Mesendoderm (in vitro differentiated cells): ENCODE measurements at places on chromosomes 4 and X.

- no peak for DNase-seq
These were observed 259.8 kb downstream of the KCNIP4 start for GRCh38 chr4:21688596-21689265.

DNA sequence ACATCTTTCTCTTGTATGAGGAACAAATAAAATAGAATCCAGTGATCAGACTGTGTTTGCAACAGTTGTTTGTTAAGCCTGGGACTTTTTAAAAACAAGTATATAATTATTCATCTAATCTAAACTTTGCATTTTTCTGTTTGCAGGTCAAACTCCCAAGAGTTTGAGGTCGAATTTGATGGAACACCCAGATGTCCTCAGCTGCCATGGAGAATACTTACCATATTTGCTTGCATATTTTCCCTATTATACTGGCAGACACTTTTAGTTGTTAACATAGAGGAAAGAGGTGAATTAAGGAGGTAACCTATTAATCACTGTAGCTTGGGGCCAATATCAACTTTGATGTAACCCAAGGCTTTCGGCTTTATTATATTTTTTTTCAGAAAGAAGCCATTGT is 401.5 kb upstream of the DIPK2B start:
- no peak for DNase-seq

GRCh38 chr4:25271866-25272265 is 38.0 kb downstream of the PI4K2B start:
- no peak for DNase-seq

- no peak for DNase-seq
These were observed 134.7 kb upstream of the FAM9C start for GRCh38 chrX:13179100-13179499.

GRCh38 chr4:136392576-136392975 is 1139.7 kb downstream of the PCDH18 start:
- DNase-seq: no peak

- peak; percentile 11 for DNase-seq
These were observed 586.5 kb upstream of the FTHL17 start for GRCh38 chrX:31658360-31658759.

- DNase-seq: no peak
These were observed 138.1 kb downstream of the MID1 start for GRCh38 chrX:10482261-10482660.

GRCh38 chr4:6301051-6301731 is 31.5 kb downstream of the WFS1 start:
- DNase-seq: no peak

DNA sequence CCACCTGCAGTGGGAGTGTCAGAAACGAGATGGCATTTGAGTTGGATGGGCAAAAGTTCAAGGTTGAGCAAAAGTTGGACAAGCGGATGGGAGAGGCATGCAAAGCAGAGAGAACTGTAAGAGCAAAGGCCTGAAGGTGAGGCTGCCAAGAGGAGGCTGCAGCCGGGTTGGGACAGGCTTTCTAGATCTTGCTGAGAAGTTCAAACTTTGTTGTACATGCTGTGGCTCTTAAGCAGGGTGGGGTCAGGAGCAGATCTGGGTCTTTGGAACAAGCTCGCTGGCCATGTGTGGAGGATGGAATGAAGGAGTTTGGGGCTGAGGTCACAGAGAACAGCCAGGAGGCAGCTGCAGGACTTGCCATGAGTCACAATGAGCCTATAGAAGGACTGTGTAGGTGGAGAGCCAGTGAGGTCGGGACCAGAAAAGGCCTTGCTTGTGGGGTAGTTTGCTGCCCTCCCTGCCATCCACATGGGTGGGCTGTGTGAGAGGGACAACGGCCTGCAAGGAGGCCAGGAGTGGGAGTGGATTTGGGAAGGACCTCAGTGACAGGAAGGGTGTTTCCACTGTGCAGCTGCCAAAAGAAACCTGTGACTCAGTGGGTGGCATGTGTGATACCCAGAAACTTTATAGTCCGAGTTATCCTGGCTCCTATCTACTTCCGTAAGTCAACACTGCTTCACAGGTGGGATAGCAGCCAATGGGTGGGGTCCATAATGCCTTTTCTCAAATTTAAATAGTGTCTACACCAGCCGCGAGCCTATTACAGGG is 210.4 kb downstream of the MID1IP1 start:
- DNase-seq: no peak

DNA sequence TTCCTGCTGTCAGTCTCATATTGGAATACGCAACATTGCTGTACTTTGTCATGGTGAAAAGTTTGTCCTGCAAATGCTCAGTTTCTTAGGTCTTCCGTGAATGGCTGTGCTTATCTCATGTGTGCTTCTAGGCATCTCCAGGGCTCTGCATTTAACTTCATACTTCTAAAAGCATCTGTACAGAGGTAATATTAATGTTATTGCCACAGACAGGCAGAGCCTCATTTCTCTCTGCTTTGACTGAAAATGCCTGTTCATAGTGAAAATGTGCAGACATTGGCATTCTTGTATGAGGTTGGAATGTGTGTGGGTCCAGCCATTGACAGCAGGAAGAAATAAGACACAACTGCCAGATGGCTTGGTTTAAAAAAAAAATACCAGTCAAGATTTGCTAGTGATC is 140.1 kb upstream of the TTC29 start:
- no peak for DNase-seq

DNA sequence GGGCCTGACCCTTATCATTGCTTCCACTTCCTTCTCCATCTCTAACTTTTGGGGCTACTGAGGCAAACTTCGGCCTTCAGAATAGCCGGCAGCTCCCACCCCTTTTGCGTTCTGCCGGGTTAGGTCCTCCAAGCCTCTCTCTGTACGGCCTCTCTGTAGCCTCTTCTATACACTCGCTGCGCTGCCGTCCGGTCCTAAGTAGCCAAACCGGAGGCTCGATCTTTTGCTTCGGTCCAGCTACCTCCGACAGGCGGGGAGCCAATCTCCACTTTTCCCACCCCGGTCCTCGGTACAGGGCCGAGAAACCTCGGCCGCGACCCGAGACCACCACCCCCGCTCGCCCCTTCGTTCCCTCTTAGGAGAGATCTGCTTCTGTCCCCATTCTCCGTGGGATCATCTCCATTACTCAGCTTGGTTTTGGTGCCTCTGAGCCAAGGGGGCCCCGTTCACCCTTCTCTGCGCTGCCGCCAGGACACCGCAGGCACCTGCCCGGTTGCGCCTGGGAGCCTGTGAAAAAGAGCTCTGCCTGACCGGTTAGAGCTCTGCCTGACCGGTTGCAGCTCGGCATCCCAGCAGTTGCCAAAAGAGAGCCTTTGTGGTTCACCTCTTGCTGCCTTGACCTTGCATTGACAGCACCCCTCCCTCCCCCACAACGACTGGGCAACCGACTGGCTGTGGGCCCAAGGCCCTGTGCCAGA is 1.0 kb upstream of the HTR2C start:
- peak; percentile 28 for DNase-seq

DNA sequence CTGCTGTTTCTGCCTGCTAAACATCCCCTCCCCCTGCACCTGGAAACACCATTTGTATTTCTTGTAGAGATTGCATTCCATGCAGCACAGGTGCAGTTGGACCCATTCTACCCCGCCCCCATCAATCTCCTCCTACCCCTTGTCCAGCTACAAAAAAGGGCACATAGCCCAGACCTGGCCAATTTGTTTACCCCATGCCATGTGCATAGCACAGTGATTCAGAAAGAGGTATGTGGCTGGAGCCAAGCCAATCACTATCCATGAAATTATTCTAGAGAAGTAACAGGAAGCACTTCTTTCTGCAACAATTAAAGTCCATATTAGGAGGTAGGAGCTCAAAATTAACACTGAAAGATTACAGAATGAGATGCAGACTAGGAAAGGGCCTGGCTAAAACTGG is 20.2 kb upstream of the TMEM184C start:
- DNase-seq: no peak

DNA sequence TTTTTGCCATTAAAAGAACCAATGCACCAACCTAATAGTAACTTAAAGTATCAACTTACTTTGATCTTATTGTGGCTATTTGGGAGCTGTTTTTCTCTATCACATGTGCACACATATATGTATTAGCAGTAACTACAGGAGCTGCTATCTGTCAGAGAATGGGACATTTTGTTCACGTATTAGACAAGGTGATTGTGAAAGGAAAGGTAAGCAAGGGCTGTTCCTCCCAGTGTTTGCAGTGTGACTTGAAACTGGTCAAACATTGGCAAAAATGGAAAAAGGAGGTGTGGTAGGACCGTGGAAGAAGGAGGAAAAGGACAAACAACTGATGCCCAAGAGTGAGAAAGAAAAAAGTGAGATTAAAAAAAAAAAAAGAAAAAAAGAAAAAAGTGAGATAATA is 43.1 kb upstream of the KLHL2 start:
- no peak for DNase-seq

- peak; percentile 13 for DNase-seq
These were observed 244.8 kb upstream of the NEIL3 start for GRCh38 chr4:177064729-177065394.

GRCh38 chrX:134810211-134810610 is 151.9 kb upstream of the PLAC1 start:
- DNase-seq: no peak
